ENCODE measurements at places on chromosomes 3 and 15. TPM values are rescaled to one million over a fixed set of nuclear protein-coding genes. Genes with fewer than 3 reads are reported as not detected.
A peak's percentile ranks its signal among the peaks of the same experiment; 100 is the strongest.

DNA sequence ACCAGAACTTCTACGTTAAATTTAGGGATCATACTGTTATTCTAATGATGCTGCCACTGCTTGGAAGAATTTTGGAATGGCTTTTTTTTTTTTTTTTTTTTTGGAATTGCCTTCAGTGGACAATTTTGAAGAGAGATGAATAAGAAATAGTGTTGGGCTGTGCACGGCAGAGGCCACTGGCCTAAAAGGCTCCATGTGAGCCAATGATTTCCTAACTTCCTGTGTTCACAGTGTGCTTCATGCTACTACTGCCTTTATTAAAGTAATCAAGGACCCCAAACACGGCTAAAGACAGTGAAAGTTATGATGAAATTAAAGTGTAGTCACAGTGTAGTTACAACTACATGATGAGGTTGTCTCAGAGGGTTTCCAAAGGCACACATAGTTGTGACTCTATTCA is 100.8 kb upstream of the TNFAIP8L3 start:
- DNase-seq, result no peak

- DNase-seq, result no peak
Observed at GRCh38 chr3:71978150-71978721, 193.3 kb upstream of the PROK2 start.

GRCh38 chr15:92076541-92076940 is 223.0 kb downstream of the SLCO3A1 start:
- no peak for DNase-seq

DNA sequence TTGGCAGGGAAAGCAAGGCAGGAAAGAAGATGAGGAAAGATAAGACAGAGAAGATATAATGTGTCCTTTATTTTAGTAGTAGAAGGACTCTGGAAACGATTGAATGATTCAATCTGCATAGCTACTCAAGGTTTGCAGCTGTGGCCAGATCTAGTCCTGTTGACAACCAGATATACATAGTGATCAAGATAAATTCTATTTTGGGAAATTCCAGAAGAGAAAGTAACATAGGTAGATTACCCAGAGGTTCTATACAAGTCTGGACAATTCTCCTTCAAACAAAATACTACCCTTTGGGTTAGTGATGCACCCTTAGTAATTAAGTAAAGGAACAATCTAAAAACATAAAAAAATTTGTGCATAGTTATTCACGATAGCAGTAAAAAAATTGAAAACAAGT is 9.4 kb downstream of the TERC start:
- DNase-seq, result no peak

DNA sequence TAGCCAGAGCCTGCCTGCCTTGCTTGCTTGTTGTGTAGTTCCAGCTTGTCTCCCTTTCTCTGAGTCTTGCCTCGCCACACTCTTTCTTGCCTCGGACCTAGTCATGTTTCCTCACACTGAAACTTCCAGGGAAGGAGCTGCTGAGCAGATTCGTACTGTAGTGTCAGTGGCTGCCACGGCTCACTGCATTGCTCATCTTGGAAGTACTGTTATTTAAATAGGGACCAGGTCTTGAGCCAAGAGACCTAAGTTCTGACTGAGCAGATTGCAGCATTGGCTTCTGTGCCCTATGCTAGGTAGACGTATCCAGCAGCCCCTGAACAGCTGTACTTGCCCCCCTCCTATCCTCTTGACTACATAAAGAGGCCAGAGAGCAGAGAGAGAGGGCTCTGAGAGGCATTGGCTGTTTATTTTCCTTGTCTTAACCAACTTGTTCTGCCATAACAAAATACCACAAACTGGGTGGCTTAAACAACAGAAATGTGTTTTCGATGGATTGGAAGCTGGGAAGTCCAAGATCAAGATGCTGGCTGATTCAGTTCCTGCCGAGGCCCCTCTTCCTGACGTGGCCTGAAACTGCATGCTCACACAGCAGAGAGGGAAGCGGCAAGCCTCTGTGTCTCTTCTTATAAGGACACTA is 5.8 kb upstream of the RARRES1 start:
- no peak for DNase-seq

DNA sequence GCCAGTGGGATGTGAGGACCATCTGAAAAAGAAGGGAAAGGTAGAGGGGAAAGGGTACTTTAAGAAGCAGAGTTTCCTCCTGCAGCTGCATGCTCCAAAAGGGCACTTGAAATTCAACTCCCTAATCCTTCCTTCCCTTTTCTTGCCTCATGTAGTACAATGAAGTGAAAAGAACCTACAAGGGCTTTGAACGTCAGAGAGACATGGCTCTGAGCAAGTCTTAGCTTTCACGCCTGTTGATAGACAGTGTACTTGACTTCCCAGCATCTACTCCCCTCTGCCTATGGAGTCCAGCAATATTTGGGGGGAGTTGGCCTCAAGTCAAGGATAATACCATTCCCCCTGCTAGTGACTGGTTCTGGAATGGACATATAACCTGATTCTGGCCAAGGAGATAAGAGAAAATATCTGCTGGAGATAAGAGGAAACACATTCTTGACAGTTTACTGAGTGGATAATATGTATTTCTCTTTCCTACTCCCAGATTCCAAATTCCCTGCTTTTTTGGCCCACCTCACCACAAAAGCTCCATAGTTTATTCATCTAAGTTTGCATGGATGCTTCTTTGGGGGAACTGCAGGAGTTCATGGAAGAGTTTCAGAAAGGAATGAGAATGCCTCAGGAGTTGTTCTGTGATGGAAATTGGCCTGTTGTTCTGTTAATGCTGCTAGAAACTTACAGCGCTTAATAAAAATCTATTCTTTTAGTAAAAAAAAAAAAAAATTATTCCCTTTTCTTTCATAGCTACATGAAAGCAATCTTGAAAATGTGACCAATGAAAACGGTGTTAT is 193.0 kb upstream of the TPM1 start:
- no peak for DNase-seq

DNA sequence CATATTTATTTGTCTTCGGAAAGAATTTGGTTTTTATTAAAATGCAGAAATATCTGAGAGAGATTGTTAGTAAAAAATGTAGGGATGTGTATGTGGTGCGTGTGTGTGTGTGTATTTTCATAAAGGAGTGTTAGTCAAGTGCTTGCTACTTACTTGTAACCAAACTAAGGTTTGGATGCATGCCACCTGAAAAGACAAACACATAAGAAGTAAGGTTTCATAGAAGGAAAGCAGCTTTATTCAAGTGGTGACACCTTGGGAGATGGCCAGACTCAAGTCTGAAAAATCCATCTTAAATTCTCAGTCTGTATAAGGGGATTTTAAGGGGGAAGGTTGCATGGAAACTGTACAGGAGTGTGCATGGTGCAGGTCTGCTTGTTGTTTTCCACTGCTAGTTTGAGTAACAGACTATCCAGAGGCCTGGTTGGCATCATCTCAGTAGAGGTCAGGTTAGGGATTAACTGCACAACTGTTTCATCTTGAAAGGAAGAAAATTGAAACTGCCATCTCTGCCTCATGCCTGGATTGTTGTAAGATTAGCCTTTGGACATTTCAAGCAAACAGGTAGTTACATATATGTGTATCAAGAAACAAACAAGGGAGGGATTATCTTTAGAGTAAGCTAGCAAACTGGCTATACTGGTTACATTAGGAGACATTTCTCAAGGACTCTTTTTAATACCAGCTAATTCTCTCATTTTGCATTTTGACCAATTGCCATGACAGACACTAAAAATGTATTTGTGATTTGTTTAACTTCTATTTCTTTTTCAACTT is 196.7 kb downstream of the EPHA6 start:
- no peak for DNase-seq

DNA sequence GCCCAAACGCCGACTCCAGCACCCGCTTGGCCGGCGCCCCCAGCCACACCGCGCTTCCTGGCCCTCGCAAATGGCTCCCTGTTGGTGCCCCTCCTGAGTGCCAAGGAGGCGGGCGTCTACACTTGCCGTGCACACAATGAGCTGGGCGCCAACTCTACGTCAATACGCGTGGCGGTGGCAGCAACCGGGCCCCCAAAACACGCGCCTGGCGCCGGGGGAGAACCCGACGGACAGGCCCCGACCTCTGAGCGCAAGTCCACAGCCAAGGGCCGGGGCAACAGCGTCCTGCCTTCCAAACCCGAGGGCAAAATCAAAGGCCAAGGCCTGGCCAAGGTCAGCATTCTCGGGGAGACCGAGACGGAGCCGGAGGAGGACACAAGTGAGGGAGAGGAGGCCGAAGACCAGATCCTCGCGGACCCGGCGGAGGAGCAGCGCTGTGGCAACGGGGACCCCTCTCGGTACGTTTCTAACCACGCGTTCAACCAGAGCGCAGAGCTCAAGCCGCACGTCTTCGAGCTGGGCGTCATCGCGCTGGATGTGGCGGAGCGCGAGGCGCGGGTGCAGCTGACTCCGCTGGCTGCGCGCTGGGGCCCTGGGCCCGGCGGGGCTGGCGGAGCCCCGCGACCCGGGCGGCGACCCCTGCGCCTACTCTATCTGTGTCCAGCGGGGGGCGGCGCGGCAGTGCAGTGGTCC is 3.5 kb downstream of the ISLR2 start:
- no peak for DNase-seq

DNA sequence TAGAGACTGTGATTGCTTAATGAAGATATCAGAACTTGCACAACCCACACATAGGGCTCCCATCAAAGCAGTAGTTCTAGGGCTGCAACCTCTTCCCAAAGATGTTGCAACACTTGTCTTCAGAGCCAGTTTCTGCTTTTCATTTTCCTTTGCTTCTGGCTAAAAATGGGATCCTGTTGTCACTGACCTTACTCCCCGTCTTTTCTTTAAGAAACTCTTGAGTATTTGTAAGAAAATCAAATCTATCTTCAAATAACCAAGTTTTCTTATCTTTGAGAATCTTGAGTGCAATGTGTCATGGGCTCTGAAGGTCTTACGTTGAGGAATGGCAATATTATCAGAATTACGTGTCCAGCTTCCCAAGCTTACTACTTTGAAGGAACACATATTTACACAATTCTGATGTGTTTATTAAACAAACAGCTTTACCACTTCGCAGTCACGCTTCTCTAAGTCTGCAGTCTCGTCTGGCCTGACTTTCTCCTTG is 24.1 kb downstream of the CACNA1D start:
- DNase-seq, result no peak

- no peak for DNase-seq
Observed at GRCh38 chr3:196287090-196287439, 461 bp downstream of the PCYT1A start.

- DNase-seq, result no peak
Observed at GRCh38 chr15:49265911-49266310, 95.9 kb downstream of the GALK2 start.

DNA sequence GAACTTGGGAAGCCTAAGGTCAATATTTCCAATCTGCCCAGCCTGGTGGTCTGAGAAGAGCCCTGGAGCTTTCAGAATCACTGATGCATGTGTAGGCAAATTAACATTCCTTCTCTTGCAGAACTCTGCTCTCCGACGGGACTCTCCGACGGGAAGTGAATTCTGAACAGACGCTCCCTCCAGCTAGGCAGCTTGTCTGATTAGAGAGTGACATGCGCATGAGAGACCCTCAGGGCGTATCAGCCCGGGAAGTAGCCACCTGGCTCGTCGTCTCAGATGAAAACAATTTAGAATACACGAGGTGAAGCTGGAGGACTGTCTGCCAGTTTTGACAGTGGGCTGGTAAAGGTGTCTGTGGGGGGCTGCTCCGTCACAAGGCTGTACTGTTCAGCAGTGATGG is 103.1 kb downstream of the DGKG start:
- DNase-seq, result no peak

DNA sequence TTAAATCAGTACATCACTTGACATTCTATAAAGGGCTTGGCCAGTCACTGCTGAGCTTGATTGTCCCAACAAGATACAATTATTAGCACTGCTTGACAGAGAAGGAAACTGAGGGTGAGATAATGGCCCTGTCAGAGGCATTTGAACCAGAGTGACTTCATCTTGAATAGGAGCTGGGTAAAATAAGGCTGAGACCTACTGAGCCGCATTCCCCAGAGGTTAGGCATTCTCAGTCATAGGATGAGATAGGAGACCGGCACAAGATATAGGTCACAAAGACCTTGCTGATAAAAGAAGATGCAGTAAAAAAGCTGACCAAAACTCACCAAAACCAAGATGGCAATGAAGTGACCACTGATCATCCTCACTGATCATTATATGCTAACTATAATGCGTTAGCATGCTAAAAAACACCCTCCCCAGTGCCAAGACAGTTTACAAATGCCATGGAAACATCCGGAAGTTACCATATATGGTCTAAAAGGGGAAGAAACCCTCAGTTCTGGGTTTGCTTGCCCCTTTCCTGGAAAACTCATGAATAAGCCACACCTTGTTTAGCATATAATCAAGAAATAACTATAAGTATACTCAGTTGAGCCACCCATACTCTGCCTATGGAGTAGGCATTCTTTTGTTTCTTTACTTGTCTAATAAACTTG is 239.1 kb upstream of the SETMAR start:
- DNase-seq, result no peak

DNA sequence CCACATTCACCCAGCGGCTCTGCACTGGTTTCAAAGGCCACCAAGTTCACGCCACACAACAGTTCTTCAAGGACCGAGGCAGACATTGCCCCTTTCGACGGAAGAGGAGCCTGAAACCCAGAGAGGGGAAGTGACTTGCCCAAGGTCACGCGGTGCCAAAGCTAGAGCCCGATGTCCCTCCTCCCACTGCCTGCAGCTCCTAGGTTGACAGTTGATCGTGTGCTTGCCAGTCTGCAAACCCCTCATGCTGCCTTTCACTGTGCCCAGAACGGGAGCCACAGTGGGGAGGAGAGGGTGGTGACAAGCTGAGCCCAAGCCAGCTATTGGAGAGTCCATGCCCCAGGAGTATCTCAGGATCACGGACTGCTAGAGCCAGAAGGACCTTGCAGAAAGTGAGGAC is 230.9 kb downstream of the XXYLT1 start:
- DNase-seq, result peak; percentile 79

GRCh38 chr15:46312133-46312740 is 677.4 kb downstream of the SQOR start:
- DNase-seq, result peak; percentile 64

DNA sequence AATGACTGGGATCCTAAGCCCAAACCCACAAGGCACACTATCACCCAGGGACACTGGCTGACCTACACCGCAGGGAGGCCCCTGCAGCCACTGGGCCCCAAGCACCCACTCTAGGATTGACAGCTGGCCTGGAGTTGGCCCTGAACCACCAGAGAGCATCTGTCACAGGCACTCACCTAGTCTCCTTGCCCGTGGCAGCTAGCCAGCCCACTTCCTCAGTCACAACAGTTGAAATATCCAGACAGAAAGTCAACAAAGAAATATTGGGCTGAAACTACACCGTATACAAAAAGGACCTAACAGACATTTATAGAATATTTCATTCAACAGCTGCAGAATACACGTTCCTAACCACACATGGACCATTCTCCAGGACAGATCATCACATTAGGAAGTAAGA is 5.2 kb upstream of the SPINK8 start:
- no peak for DNase-seq

NPAP1 gene
- 0.17 TPM for total RNA-seq

PSMA4 gene
- total RNA-seq, result 112 TPM

INSYN1 gene
- 6.2 TPM for total RNA-seq

ADAMTS9 gene
- 30.1 TPM for total RNA-seq

KBTBD8 gene
- 6.0 TPM for total RNA-seq

All from upper lobe of right lung (tissue), 1 donor.